CD4-positive, alpha-beta T cell treated with Interleukin-2 at 100 ng/mL for 4 hours (primary cell): ENCODE measurements at places on chromosomes 16 and 17.

DNA sequence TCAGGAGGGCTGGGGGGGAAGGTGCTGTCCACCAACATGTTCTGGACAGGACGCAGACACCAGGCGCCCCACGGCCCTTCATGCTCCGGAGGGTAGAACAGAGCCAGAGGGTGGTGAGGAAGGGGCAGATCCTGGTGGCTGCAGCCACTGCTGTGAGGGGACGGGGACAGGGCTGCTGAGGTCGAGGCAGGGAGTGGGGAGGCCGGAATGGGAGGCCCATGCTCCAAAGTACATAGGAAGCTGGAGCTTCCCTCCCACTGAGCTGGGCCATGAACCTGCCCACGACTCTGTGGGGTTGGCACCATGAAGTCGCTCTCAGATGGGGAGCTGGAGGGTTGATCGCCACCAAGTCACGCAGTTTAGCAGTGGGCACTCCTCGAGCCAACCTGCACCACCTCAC is 8.0 kb upstream of the METRNL start:
- DNase-seq, result no peak

DNA sequence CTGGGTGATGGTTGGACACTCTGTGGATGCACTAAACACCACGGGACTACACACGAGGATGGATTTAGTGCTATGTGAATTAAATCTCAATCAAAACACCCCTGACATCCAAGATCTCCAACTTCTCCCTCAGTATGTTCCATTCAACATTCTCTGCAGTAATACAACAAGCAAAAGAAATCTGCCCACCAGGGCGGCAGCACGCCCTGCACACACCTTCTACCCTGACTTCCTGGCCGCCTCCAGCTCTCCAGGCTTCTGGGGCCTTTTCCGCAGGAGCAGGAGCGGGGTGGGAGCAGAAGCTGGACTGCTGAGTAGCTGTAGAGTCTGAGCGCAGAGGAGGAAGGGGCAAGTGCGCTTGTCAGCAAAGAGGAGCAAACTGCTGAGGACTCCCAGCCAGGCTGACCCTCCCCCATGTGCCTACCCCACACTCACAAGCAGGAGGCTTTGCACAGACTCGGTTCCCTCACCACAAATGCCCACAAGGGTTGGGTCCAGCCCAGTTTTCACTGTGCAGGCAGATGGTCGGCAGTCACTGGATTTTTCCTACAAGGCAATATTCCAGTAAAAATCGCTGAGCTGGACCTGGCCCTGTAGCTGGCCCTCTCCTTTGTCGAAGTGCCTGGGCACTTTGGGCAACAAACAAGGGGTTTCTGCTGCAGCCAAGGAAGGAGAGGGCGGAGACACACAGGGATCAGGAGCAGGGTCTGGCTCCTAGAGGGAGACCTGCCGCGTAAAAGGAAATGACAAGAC is 22.8 kb downstream of the ZDHHC7 start:
- no peak for DNase-seq

GRCh38 chr16:29007730-29008593 is 23.1 kb downstream of the LAT start:
- DNase-seq, result peak; percentile 85

DNA sequence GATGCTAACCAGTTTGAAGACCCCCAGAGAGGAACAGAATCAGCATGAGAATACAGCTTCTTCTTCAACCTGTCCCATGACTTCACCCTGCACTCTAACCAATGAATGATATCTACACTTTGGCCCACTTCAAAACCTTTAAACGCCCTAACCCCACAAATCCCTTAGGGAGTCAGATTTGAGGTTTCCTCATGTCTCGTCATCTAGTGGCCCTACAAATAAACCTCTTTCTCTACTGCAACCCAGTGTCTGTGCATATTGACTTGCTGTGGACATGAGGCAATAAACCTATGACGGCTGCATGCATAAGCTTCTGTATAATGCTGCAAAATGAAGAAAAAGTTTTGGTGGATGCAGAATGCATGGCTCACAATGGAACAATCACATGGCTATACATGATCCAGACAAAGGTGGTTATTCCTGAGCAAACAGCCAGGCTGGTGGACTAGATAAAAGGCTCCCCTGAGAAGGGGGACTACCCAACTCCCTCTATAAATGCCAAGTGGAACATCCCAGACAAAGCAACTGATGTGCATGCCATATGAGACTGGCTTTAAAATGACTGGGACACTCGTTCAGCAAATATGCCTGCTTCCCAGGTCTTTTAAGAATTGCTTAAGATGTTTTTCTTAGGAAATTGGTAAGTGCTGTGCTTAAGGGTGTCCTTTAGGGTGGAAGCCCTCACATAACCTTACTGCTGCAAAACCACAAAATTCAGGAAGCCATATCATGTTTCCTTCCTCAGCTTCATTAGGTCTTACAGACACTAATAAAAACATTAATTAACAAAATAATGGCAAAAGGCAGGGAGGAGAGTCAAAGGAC is 12.2 kb downstream of the N4BP1 start:
- no peak for DNase-seq

DNA sequence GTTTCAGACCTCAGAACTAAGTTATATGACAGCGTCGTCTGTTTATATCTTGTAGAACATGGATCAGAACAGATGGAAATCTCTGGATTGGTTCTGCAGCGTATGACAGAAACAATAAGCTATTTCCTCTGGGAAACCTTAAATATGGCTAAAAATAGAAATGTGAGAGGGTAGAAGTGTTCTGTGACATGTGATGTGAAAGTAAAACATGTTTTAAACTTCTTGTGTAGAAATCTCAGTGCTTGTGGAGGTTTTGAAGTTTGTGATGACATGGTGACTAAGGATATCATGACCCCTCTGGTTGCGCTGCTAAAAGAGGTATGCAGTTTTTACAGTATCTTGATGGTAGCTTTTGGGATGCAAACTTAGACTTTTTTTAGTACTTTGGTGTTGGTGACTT is 2.8 kb downstream of the HEATR3 start:
- DNase-seq, result no peak

DNA sequence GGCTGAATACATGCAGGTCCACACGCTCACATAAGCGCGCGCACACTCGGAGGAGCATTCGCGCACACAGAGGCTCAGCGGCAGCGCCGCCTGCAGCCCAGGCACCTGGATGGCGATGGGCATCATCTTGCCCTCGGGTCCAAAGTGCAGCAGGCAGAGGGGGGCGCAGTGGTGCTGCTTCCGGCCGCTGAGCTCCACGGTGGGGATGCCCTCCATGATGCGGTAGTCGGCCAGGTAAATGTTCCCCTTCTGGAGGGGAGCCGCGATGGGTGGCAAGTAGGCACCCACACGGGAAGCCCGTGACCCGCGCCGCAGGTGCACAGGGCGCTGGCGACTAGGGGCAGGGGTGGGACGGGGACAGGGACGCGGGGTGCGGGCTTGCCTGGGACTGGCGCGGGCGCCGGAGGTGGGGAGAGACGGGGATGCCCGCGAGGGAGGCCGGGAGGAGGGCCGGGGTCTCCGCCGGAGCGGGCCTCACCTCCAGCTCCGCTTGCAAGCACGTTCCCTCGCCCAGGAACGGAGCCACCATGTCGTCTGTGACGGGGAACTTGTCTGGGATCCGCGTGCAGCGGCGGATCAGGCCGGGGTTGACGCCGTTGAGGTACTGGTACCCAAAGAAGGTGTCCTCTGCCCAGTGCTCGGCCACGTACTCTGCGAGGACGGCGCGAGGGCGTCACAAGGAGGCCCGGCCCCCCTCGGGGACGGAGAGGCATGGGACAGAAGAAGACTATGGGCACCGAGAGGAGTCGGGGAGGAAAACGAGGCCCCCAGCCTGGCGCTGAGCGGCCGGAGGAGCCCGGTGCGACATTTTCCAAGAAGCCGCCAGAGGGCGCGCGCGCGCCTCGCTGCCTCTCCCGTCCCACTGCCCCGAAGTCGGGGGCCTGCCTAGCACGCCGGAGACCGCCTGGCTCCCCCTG is 8.0 kb downstream of the ALOX12B start:
- peak; percentile 79 for DNase-seq

- DNase-seq, result no peak
These were observed 10.9 kb downstream of the HDAC5 start for GRCh38 chr17:44112284-44113280.

DNA sequence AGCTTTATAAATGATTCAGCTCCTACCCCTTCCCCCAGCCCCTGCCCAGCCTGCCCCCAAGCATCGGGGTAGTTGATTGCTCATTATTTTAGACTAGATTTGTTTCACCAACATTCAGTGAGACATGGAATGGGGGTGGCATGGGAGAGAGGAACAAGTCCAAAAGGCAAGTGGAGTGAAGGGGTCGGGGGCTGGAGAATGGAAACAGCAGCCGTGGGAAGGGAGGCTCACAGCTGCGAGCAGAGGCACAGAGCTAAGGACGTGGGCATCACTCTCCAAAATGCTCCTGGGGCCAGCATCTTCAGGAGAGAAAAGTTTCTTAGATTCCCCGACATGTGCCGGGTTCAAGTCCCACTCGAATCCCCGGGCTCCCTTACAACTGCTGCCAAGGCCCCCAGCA is 19.3 kb downstream of the PIPOX start:
- DNase-seq, result no peak

DNA sequence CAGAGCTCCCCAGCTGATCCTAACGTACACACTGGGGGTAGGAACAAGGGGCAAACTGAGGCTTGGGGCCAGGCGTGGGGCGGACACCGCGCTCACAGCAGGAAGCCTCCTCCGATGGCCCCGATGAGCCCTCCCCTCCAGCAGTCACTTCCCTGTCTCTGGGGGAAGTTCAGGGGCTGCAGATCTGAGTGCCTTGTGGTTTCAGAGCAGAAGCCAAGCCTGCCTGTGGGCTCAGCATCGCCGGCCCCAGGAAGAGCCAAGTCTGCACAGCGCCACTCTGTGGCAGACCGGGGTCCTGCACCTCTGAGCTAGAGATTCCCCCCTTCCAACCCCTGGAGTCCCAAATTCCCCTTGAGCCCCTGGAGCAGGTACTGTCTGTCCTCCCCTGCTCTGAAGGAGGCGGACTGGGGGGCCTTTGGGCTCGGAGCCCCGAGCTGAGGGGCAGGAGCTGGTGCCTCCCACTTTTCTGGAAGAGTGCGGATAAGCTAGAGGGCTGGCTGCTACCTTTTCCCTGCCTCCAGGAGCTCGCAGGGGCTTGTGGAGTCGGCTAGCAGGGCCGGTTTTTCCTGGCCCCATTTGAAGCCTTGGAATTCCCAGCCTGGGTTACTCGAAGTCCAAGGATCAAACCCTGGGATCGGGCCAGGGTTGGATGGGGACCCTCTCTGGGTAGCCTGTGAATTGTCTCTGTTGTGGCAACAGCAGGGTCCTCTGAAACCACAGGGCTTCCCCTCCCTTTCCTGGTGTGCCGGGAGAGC is 2.9 kb downstream of the GSE1 start:
- peak; percentile 71 for DNase-seq

GRCh38 chr17:18260332-18261145 is at the start of gene MIEF2:
TSS of gene MIEF2 (plus strand) at chr17:18260662. CDS start at chr17:18262721, 2,059 bp downstream.
- peak; percentile 93 for DNase-seq

DNA sequence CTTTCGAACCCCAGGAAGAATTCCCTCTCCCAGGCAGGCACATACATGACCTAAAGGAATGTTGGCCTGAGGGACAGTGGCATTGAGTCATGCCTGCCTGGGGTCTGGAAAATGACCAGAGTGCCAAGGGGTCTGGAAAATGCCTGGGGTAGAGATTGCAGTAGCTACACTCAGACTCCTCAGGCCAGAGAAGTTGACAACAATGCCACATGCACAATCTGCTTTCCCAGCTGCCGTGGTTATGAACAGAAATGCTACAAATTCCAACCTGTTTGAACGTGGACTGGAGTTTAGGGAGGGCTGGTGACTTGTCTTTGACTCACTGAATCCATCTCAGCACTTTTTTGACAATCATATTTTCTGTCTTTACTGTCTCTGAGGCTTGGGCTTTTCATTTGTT is 250.0 kb downstream of the ABCC12 start:
- DNase-seq, result no peak

DNA sequence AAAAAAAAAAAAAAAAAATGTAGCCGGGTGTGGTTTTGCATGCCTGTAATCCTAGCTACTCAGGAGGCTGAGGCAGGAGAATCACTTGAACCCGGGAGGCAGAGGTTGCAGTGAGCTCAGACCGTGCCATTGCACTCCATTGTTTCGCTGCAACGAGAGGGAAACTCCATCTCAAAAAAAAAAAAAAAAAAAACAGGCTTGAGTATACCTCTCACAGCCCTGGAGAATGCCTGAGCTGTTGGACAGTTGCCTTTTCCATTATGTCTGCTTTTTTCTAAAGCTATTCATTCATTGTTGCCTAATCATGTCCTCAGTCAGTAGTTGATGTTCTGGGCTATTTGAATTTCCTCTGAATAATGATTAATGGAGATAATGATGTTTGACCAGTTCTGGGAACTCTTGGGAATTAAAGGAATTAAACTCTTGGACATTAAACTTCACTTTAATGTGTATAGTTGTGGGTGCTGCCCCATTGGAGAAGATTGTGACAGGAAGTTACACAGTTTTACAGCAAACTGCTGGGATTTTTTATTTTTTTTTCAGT is 11.8 kb downstream of the HMOX2 start:
- DNase-seq, result no peak

- DNase-seq, result no peak
These were observed 18.8 kb upstream of the MYOCD start for GRCh38 chr17:12646761-12647422.

DNA sequence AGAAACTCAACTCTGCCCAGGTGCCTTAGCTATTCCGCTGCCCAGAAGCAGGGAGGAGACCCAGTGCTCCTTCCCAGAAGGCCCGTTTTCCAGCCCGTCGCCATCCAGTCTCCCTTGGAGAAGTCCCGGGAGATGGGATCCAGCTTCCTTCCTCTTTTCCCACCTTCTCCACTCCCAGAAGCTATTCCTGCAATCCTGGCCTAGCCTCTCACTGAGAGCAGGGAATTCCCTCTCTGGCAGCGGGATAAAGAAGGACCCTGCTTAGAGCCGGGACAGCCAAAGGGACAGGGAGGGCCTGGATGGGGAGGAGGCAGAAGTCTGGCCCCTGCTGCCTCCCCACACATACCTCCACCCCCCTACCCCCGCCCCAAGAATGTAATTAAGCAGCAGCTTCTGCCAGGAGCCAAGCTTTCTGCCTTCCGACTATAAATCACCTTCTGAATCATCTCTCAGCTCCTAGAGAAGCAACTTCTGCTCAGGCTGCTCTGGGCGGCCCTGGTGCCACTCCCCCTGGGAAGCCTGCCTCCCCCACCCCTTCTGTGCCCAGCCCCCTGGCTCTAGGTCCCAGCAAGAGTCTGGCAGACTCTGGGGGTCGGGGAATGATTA is 6.4 kb downstream of the WNT3 start:
- DNase-seq, result no peak

GRCh38 chr16:31333686-31334649 is 21.0 kb upstream of the ITGAX start:
- DNase-seq, result peak; percentile 38
